Type B pancreatic cell (in vitro differentiated cells): ENCODE measurements at places on chromosomes 3 and 15.

DNA sequence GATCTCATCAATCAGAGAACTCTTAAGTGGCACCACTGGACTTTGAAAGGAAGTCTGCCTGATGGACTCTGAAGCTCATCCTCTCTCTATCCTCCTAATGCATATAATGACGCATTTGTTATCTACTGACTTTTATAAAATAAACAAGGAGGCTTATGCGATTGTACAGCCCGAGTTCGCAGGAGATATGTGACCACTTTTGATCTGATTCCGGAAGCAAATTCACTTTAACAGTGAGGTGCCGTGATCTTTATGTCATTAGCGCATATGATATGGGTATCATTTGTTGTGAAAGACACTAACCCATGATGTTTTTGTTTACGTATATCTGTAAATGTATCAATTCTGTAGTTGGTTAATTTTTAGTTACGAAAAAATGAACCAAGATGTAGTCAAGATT lies 427 bp upstream of the RNF111 start:
- DNase-seq, result no peak
- H3K36me3 ChIP-seq, result peaks cover 12% of the 10 kb centered on the region
- peaks cover 22% of the 10 kb centered on the region for H3K4me1 ChIP-seq

DNA sequence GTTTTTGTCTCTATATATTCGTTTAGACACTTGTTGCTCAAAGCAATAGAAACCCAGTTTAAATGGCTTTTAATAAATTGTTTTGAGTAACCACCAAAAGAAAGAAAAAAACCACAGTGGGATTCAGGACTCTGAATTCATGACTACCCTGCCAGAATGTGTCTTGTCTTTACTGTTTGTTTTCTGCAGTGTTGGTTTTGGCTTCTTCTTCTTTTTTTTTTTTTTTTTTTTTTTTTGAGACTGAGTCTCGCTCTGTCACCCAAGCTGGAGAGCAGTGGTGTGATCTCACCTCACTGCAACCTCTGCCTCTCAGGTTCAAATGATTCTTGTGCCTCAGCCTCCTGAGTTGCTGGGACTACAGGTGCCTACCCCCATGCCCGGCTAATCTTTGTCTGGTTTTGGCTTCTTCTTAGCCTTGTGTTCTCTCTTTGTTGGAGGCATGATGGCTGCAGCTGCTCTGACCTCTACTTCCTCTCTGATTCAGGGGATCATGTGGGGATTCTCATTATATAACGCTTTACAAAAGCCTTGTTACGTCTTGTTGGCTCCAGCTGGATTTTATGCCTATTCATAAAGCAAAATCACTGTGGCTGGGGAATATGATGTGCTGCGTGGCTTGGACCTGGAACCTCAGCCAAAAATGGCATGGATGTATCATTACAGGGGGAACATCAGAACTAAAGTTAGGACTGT lies 54.0 kb downstream of the PLS1 start:
- H3K4me1 ChIP-seq, result no peaks in the 10 kb centered on the region
- no peak overlapping the region for H3K4me3 ChIP-seq
- DNase-seq, result no peak
- no peak overlapping the region for H3K27ac ChIP-seq

GRCh38 chr3:74456166-74456565 lies 158.3 kb downstream of the CNTN3 start:
- H3K4me3 ChIP-seq, result no peak overlapping the region
- no peaks in the 10 kb centered on the region for H3K4me1 ChIP-seq
- no peak overlapping the region for H3K27ac ChIP-seq
- H3K27me3 ChIP-seq, result no peaks in the 10 kb centered on the region

DNA sequence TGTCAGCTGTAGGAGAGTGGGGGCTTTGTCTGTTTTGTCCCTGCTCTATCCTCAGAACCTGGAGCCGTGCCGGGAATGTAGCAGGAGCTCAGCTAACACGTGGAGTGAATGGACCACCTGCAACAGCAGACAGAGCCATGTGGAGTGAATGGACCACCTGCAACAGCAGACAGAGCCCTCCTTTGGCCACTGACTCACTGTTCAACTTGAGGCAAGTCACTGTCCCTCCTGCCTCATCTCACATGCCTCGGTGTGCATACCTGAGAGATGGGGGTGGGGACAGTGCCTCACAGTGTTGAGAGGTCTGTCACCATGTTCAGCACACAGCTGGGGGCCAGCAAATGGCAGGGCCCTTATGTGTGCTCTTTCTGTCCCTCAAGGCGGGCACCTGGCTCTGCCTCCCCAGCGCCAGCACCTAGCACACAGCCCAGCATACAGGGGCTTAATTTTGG lies 27.9 kb downstream of the FEM1B start:
- H3K36me3 ChIP-seq, result no peaks in the 10 kb centered on the region
- no peak overlapping the region for H3K4me3 ChIP-seq
- H3K4me1 ChIP-seq, result peaks cover 22% of the 10 kb centered on the region
- H3K27ac ChIP-seq, result no peak overlapping the region

DNA sequence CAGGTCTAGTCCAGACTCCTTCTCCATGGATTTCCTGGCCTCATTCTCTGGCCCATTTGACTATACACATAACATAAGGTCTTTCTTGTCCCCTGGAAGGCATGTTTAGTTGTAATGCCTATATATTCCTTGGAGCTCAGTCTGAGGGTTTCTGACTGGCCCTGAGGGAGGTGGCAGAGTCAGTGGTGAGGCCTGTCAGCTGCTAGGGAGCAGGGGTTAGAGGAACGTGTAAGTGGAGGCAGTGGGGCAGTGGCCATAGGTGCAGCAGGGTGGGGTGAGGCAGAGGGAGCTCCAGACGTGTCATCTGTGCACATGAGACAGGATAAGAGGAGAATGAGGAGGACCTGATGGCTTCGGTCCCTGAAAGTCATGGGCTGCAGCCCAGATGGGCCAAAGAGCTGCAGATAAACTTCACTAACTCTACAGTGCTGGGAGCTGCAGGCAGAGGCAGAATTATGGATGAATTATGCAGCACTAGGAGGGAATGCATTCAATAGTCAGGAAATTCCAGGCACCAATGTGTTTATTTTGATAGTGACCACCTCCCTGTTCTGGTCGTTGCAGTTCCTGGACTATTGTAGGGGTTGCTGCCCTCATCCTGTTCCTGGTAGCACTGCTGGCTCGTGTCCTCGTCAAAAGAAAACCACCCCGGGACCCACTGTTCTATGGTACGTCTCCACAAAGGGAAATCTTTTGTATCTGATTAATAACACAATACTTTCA lies 4.9 kb downstream of the TM6SF1 start:
- H3K36me3 ChIP-seq, result peaks cover 6% of the 10 kb centered on the region
- no peak for DNase-seq
- H3K27me3 ChIP-seq, result peaks cover 42% of the 10 kb centered on the region
- no peaks in the 10 kb centered on the region for H3K4me1 ChIP-seq

DNA sequence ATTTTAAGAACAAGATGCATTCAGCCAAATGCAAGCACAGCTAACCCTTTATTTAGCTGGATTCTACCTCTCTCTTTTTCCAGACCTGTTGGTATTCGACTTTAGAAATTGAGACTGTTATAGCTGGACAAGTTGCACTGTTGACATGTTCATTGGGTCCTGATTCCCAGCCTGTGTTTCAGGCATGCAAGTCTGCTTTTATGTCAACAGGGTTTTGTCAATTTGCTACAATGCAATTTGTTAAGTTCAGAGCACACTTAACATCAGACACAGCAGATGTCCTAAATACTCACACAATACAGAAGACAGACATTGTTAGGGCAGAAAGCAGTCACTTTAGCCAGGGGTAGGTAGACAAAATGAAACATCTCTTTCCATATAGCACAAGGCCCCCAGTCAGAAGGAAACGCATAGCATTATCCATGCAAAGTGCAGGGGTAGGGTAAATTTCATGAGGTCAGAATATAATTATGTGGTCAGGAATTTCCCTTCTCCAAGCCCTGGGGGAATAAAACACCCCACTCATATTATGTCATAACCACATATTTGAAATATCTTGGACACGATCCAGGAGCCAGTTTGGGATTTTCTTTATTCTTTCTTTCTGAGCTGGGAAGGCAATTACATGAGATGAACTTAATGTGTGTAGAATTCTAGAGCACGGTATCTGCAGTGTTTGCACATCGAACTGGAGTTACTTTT lies 504.1 kb downstream of the NTRK3 start:
- DNase-seq, result no peak
- H3K36me3 ChIP-seq, result no peaks in the 10 kb centered on the region
- peaks cover 16% of the 10 kb centered on the region for H3K27me3 ChIP-seq
- H3K27ac ChIP-seq, result peak overlapping the region; percentile 22
- no peak overlapping the region for H3K4me3 ChIP-seq
